ENCODE measurements at places on chromosomes 11 and 22. TPM values are rescaled to one million over a fixed set of nuclear protein-coding genes. Genes with fewer than 3 reads are reported as not detected.

Gene OR10A2
- total RNA-seq: not detected

Gene SPTBN2
- 9.6 TPM for total RNA-seq

- no peak overlapping the region for H3K27ac ChIP-seq
- H3K27me3 ChIP-seq: no peaks in the 10 kb centered on the region
- no peaks in the 10 kb centered on the region for H3K4me1 ChIP-seq
- H3K36me3 ChIP-seq: no peaks in the 10 kb centered on the region
- no peak for DNase-seq
- no peak overlapping the region for H3K4me3 ChIP-seq
Observed at GRCh38 chr22:25023879-25024278, 71.4 kb downstream of the KIAA1671 start.

GRCh38 chr11:98630736-98631135 is 390.0 kb upstream of the CNTN5 start:
- no peaks in the 10 kb centered on the region for H3K27me3 ChIP-seq
- no peak overlapping the region for H3K4me3 ChIP-seq
- H3K36me3 ChIP-seq: no peaks in the 10 kb centered on the region
- no peaks in the 10 kb centered on the region for H3K4me1 ChIP-seq
- no peak overlapping the region for H3K27ac ChIP-seq

DNA sequence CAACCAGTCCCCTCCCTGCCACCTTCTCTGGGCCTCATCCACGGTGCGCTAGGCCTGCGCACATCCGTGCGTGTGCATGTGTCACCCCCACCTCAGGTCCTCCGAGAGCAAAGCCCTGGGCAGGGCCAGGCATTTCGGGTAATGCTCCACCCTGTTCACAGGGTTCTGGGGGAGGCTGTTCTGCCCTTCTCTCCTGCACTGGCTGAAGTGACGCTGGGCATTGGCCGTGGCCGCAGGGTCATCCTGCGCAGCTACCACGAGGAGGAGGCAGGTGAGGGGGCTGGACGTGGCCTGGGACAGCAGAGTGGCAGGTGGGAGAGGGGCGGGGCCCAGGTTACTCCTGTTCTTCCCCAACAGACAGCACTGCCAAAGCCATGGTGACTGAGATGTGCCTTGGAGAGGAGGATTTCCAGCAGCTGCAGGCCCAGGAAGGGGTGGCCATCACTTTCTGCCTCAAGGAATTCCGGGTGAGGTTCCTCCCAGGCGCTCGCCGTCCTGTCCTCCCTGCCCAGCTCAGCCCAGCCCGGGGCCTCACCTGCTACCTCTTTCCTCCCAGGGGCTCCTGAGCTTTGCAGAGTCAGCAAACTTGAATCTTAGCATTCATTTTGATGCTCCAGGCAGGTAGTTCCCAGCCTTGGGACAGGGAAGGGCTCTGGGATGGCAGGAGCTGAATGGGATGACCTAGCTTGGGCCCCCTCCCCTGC is 3.9 kb downstream of the RAD9A start:
- no peak overlapping the region for H3K27ac ChIP-seq
- H3K4me3 ChIP-seq: no peak overlapping the region
- no peaks in the 10 kb centered on the region for H3K27me3 ChIP-seq
- no peak for DNase-seq

DNA sequence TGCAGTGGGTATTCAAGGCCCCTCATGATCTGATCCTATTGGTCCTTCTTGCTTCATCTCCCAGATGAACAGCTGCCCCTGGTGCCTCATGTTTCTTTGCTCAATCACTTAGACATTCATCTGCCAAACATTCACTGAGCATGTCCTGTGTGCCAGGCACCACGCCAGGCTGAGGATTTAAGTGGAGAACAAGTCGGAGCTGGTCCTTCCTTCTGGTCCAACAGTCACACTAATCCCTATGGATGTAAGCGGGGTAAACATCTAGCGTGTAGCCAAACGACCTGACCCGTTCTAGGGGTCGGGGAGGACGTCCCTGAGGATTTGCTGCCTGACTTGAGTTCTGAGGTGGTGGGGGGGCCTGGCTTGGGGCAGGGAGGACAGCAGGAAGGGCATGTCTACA is 21.9 kb downstream of the ZMAT5 start:
- H3K27me3 ChIP-seq: no peaks in the 10 kb centered on the region
- H3K36me3 ChIP-seq: peaks cover 3% of the 10 kb centered on the region
- DNase-seq: no peak
- H3K4me3 ChIP-seq: no peak overlapping the region
- H3K27ac ChIP-seq: no peak overlapping the region

DNA sequence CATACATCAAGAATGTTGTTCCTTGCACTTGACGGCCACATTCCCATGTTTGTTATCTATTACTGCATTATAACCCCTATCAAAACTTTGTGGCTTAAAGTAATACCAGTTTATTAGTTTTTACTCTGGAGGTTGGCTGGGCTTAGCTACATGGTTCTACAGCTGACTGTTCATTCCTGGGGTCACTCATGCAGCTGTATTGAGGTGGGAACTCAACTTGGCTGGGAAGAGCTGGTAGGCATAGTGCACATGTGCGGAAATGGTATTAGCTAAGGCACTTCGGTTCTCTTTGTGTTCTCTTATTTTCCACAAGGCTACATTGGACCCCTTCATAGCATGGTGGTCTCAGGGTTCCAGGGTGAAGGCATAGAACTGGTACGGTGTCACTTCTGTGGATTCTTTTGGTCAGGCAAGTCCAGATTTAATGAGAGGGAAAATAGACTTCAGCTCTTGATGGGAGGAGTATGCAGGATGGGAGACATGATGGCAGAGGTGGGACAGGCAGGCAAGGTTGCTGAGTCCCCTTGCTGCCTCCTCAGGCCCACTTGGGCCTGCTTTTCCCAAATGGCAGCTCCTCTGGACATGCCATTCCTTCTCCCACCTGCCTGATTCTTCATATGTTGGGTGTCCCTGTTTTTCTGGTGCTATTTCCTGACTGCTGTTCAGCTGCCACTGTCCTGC is 16.1 kb downstream of the YDJC start:
- DNase-seq: no peak
- H3K36me3 ChIP-seq: peaks cover 15% of the 10 kb centered on the region
- no peak overlapping the region for H3K27ac ChIP-seq
- no peaks in the 10 kb centered on the region for H3K4me1 ChIP-seq

GRCh38 chr11:42972741-42973140 is 339.1 kb upstream of the API5 start:
- no peak overlapping the region for H3K4me3 ChIP-seq
- no peaks in the 10 kb centered on the region for H3K36me3 ChIP-seq
- no peaks in the 10 kb centered on the region for H3K4me1 ChIP-seq
- no peaks in the 10 kb centered on the region for H3K27me3 ChIP-seq
- no peak for DNase-seq

- H3K27me3 ChIP-seq: no peaks in the 10 kb centered on the region
- no peak overlapping the region for H3K4me3 ChIP-seq
- peaks cover 9% of the 10 kb centered on the region for H3K36me3 ChIP-seq
- peak; percentile 62 for DNase-seq
- H3K4me1 ChIP-seq: peaks cover 39% of the 10 kb centered on the region
- H3K27ac ChIP-seq: no peak overlapping the region
Observed at GRCh38 chr22:36277482-36278291, 24.8 kb downstream of the APOL1 start.

GRCh38 chr22:30574095-30574981 is at the start of gene GAL3ST1:
GAL3ST1 (minus strand) TSS chr22:30574665; CDS start chr22:30557392, 17,273 bp downstream.
- peak; percentile 54 for DNase-seq
- peaks cover 14% of the 10 kb centered on the region for H3K36me3 ChIP-seq
- peak within 1 kb of the TSS; percentile 35 for H3K4me3 ChIP-seq
- no peak within 1 kb of the TSS for H3K27ac ChIP-seq

Data from liver (tissue), 10 donors.